Fibroblast of skin of left biceps (primary cell): ENCODE measurements at places on chromosomes 13 and 19.

DNA sequence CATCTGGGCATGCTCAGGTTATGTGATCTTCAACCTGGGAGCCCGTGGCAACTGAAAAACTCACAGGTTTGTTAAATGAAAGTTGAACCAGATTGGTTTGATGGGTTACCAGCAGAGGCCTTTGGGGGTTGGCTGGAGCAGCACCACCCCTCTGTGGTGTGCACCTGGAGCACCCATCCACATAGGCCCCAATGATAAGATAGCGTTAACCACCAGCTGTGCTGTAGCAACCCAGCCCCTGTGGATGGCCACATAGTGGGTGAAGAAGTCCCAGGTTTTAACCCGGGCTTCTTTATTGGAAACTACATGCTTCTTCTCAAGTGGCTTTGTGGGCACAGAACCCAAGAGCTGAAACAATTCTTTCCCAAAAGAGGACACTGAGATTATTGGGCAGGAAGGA is 22.6 kb upstream of the MTIF3 start:
- DNase-seq: no peak

DNA sequence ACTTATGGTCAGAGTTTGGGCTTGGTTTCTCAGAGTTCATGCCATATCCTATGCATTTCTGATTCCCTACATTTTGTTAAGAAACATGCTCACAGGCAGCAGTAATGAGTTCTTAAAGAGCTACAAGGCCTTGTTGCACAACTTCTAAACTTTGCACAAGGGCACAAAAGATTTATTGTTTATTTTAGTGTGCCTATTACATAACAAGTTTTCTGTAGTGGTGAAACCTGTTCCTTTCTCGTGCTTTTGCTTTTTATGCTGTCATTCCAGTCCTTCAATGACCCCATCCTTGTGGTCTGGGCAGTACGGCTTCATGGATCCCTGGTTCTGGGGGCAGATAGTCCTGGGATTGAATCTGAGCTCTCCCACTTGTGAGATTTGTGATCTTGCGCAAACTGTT is 17.8 kb downstream of the ZNF507 start:
- no peak for DNase-seq

DNA sequence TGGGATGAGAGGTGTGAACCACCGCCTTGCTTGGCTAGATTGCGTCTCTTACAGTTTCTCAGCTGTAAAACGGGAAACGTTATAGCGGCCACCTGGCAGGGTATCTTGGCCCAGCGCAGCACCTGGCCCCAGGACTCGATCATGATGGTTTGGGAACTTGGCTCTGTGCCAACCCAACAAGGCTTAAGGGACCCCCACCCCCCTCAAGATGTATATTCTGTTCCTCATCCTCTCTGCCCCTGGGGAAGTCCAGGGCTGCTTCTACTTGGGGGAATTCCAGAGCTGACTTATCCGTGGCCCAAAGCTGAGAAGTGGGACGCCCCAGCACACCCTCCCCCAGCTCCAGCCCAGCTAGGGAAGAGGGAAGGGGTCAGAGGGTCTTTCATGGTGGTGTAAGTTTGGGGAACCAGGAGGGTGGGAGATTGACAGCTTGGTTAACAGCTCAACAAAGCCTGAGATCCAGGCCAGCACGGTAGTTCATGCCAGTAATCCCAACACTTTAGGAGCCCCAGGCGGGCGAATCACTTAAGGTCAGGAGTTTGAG is 695 bp downstream of the ICAM1 start:
- no peak for DNase-seq

- no peak for DNase-seq
Measured at GRCh38 chr13:59755632-59756290, 408.0 kb downstream of the DIAPH3 start.
